ENCODE measurements at places on chromosomes 12 and 14.

- DNase-seq: no peak
Observed at GRCh38 chr14:31457665-31458659, 656 bp upstream of the DTD2 start.

GRCh38 chr12:53223389-53224060 is 8.5 kb downstream of the RARG start:
- peak; percentile 82 for DNase-seq

- DNase-seq: peak; percentile 20
Observed at GRCh38 chr12:124898200-124898922, 16.1 kb downstream of the UBC start.

GRCh38 chr12:93609281-93610192 is 37.1 kb downstream of the SOCS2 start:
- DNase-seq: peak; percentile 25

- DNase-seq: peak; percentile 94
Observed at GRCh38 chr12:124411281-124411878, 116.5 kb downstream of the RFLNA start.

DNA sequence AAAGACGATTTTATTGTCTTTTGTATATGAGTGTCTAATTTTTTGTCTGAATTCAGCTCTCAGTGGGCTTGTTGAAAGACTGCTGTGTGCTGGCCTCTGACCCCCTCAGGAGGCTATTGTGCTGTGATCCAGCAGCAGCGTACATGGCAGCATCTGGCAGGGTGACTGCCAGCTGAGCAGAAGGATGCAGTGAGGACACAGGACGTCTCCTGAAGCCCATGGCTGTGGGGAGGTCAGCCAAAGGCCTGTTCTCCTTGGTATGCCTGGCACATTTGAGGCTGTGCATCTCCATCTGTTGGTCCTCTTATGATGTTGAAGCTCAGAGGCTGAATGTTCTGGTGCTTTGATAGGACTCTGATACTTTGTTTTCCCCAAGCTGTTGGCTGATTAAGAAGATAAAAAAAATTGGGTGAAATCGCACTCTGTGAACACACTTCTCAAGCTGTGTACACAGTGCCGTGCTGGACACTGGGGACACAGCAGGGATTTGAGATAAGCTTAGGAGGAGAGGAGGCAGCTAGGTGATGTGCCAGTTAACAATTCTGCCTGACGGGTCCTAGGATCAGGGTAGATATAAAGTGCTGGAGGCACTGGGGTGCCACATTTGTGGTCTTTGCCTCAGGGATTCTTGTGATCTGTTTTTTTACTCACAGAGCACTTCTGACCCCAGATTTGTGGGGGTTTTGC is 37.5 kb downstream of the EID3 start:
- no peak for DNase-seq

GRCh38 chr14:72111911-72112310 is 179.7 kb downstream of the RGS6 start:
- no peak for DNase-seq

DNA sequence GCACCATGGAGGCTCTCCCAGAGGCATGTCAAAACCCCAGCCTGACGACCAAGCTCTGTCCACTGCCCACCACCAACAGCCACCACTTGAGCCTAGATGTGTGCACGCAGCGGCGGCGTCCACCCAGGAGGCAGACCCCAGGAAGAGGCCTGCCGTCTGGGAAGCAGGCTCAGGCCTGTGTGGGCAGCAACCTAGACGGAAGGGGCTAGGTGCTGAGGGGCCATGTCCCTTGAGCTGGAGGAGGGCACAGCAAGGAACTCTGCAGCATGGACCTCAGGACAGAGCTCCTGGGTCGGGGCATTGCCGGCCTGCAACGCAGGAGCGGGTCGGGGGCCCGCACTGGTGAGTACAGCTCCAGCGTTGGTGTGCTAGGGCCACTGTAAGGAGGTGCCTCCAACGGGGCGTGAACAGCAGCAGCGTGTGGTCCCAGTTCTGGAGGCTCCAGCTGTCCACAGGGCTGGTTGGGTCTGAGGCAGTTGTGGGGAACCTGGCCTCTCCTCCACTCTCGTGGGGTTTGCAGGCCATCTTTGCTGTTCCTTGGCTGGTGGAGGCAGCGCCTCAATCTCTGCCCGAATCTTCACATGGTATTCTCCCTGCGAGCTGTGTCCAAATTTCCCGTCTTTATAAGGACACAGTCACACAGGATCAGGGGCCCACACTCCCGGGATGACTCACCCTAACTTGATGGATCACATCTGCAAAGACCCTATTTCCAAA is 20.5 kb downstream of the ZBTB42 start:
- DNase-seq: no peak

- DNase-seq: peak; percentile 92
Observed at GRCh38 chr14:60777856-60778578, 43.5 kb downstream of the MNAT1 start.

DNA sequence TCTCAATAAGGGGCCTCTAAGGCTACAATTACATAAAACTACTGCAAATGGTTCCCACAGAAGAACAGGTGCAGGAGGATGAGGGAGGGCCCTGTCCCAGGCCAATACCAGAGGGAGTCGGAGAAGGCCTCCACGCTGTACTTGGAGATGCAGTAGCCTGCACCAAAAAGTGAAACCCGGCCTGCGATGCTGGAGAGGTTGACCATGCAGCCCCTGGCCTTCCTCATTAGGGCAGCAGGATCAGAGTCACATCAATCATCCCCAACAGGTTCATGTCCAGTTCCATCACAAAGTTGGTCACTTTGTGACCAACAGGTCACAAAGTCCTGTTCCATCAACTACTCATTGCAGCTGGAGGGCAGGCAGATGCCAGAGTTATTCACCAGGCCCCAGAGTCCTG is 23.0 kb downstream of the ZBTB39 start:
- DNase-seq: no peak

GRCh38 chr12:307406-307805 is 44.8 kb upstream of the SLC6A13 start:
- no peak for DNase-seq

DNA sequence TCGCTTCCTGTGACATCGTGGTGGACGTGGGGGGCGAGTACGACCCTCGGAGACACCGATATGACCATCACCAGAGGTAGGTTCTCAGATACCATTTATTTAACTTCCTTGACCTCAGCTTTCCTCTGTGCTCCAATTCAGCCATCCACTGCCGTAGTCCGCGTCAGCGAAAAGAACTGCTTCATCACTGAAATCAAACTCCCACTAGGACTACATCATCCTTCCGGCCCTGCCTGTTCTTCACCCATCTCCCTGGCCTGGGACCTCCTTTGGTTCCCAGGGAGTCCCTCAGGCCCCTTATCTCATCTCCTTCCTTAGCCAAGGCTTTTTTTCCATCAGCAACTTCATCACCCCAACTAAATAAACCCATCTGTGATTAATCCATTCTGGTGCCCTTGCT is 692 bp downstream of the MYG1 start:
- peak; percentile 20 for DNase-seq

DNA sequence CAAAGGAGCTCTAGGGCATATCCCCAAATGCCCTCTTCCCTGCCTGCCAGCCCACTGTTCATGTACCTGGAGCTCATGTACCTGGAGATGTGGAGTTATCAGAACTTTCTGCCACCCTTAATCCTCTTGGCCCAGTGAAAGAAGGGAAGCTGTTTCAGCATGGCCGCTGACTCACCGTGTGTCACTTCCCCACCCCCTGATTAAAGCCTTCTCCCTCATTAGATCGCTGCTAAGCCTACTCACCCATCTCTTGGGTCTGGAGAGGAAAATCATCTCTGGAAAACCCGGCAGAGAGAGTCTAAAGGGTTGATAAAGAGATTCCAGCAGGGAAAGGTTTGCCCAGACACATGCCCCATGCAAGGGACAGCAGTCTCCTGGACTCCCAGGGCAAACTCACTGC is 4.5 kb upstream of the LTBP2 start:
- peak; percentile 87 for DNase-seq

GRCh38 chr14:101123618-101124510 is 220.3 kb upstream of the RTL1 start:
- no peak for DNase-seq

DNA sequence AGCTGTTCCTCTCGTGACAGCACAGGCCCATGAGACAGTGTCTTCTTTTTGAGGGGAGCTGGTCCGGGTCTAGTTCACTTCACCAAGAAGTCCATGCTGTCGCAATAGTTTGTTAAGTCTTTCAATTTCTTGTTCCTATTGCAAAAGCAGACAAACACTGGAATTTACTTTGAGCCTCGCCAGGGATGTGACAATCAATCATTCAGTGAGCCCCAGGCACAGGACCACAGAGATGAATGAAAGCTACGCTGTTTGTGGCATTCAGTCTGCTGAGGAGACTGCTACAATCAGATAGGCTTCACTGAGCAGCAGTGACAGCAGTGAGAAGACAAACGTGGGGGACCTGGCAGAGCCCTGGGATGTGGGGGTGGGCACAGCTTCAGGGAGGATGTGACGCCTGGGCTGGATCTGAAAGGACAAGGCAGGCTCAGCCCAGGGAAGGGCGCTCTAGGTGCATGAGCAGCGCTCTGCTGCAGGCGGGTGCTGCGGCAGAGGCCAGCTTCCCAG is 35.5 kb downstream of the TCTN1 start:
- no peak for DNase-seq

GRCh38 chr12:84807249-84807648 is 105.3 kb downstream of the SLC6A15 start:
- peak; percentile 45 for DNase-seq

- DNase-seq: peak; percentile 23
Observed at GRCh38 chr12:11687528-11687927, 38.1 kb downstream of the ETV6 start.

- peak; percentile 91 for DNase-seq
Observed at GRCh38 chr12:92134638-92135274, 10.9 kb downstream of the BTG1 start.

DNA sequence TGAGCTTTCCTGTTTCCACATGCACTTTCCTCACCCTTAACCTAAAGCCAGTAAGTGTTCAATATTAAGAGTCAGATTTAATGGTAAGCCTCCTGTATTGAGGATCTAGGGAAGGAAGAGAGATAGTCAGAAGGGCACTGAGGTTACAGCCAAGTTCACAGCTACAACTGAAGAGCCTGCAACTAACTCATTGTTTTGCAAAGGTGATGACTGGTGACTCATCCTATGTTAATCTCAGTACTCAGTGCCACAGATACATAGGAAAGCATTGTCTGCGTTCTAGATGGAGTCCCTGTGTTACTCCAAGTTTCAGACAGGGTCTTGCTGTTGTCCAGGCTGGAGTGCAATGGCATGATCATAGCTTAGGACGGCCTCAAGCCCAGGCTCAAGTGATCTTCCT is 157.0 kb upstream of the RBM19 start:
- no peak for DNase-seq

GRCh38 chr12:109714141-109714912 is 702 bp downstream of the FAM222A start:
- DNase-seq: peak; percentile 26

DNA sequence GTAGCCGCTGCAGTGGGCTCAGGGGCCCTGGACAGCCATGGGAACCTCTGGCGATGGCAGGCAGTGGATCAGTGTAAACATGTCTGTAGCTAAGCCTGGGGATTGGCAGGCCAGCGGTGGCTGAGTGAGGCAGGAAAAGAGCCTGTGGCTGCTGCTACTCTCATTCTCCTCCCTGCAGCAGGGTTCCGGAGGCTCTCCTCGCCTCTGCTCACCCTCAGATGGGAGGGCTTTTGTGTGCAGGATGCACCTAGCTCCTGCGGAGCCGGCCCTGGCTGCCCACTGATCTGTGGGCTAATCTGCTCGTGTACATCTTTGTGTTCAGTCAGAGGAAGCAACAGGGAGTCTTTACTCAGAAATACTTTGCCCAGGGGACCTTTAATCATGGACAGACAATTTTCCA is 59.5 kb downstream of the GALNT8 start:
- DNase-seq: no peak

- DNase-seq: no peak
Observed at GRCh38 chr12:130922511-130922953, 31.2 kb upstream of the ADGRD1 start.

DNA sequence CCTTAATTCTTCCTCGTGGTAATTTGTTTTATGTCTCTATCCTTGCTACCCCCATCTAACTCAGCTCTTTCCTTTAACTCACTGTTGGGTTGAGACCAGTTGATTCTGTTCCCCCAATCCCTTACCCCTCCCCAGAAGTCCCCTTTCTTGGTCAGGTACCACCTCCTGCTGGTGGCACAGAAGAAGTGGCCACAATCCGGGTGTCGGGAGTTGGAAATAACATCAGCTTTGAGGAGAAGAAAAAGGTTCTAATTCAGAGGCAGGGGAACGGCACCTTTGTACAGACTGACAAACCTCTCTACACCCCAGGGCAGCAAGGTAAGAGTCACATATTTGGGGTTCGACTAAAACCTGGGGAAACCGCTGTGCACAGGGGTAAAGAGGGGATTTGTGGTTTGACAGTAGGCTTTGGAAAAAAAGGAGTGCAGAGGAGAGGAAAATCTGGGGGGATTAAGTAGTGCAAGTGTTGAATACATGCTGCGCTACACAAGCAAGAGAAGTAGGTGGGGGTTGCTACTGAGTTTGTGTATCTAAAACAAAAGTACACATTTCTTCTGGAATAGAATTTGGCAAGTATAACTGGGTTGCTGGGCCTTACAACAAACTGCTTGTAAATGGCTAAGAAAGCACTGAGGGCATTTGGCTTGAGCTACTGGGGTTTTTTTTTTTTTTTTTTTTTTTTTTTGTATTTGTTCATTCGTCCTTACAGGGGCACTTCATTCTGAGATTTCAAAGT is 1.3 kb downstream of the A2ML1 start:
- DNase-seq: peak; percentile 5

GRCh38 chr12:24561882-24562770 is 386.8 kb downstream of the BCAT1 start:
- DNase-seq: peak; percentile 46

DNA sequence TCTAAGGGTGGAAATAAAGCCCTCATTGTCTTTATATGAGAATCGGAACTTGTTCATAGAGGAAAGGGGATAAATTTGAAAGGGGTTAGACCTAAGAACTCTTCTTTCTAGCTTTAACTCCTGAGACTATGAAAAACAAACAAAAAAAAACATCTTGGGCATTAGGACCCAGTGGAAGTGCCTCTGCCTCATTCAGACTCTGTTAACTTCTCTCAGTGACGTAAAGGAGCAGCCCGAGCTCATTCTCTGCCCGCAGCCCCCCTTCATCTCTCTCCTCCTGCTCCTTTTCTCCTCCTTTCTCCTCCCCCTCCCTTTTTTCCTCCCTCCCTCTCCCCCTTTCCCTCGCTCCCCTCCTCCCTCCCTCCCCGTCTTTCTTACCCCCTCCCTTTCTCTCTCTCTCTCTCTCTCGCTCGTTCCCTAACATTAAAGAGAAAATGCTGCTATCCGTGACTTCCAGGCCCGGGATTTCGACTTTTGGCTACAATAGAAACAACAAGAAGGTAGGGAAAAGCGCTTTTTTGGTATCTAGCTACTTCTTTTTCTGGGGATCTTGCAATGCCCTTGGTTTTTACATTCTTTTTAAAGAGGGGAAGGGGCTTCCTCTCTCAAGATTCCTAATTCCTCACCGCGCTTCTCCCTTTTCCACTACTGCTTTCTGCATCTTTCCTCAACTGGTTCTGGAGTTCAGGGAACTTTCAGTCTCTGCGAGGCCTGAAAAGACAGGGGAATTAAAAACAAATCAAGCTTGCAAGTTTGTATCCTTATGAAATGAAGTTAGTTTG is at the start of gene RBMS2:
Gene RBMS2 (plus strand): TSS at position 231 of the 782 bp plus-strand sequence. CDS start 204 bp downstream, at position 435.
- DNase-seq: peak; percentile 92

GRCh38 chr14:92254786-92255185 is 68.2 kb upstream of the SLC24A4 start:
- DNase-seq: no peak
